Activated T-helper 2 cell treated with anti-CD3 and anti-CD28 coated beads, Interferon-gamma antibody, Interleukin-2, Interleukin-4, amounts not matched to agents 10 μg/mL and 5 μg/mL and 100 μg/mL, durations not matched to agents 14 hours and 24 hours and 36 hours (primary cell): ENCODE measurements at places on chromosomes 3 and 15. TPM values are rescaled to one million over a fixed set of nuclear protein-coding genes. Genes with fewer than 3 reads are reported as not detected.

KLHL25 gene
- 8.5 and 9.0 TPM in 2 replicates for total RNA-seq

FILIP1L gene
- total RNA-seq, result 4.5 TPM in 2 replicates

DNA sequence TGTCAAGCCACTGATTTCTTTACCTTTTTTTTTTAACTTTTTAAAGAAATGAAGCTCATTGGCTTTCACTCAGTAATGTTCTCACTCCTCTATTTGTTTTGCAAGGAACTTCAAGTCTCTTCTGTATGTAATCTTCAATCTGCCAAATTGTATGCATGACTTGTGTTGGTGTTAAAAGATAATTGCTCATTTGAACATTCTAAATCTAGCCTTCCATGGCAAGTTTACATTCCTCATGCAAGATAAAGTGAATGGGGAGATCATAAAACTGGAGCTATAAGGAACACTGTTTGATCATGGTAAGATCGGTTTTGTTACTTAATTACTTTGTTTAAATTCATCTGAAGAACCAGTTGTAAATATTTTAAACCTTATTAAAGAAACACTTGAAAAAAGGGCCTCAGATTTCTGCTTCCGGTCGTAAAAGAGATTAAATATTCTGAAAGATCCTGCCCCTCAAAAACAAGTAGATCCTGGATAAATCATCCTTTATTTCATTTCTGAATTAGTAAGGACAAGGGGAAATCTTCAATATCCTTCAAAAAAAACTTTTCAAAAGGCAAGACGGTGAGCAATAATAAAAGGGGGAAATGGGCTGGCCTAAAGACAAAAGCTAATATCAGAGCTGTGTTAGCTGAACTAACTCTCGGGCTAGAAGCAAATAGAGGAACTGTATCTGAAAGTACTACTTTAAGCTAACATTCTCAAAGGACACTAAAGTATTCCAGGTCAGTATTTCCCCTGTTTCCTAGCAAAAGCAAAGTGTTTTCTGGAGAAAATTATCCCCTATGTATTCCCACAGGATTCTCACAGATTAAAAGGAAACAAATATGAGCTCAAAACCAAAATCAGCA lies 107.0 kb upstream of the ATP11B start:
- no peak for DNase-seq

CD200 gene
- 60.3 and 63.3 TPM in 2 replicates for total RNA-seq

DNA sequence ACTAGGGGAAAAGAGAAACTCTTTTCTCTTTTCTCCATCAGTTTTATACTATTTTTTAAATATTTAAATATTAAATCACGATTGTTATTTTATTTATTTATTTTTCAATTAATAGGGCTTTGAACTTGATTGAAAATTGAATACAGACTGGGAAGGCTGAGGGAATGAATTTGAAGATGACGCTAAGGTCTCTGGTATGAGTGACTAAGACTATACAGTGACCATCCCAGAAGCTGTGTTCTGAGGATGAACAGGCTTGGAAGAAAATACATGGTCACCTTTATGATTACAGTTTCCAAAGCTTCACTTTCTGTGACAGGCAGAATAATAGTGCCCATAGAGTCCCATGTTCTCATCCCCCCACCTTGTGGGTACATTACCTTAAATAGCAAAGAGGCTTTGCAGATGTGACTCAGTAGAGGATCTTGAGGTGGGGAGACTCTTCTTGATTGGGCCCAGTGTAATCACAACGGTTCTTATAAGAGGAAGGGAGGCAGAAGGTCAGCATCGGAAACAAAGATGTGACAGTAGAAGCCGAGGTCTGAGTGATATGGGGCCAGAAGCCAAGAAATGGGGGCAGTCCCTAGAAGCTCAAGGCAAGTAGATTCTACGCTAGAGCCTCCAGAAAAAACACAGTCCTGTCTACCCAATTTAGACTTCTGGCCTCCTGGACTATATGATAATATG lies 51.0 kb upstream of the LPP start:
- no peak for DNase-seq
